A549 treated with CORT108297 at 1 μM for 4 hours (cell line): ENCODE measurements at places on chromosomes 12 and 14. TPM values are rescaled to one million over a fixed set of nuclear protein-coding genes. Genes with fewer than 3 reads are reported as not detected.

Gene SCN8A
- 1.3 to 2.1 TPM (median 1.6 TPM) in 5 replicates for total RNA-seq

Gene POLE2
- total RNA-seq = 11.6 to 14.2 TPM (median 12.7 TPM) in 5 replicates

Gene FBLN5
- total RNA-seq = 2.4 to 3.3 TPM (median 2.8 TPM) in 5 replicates

Gene PTPRB
- 0.54 to 1.2 TPM (median 0.78 TPM) in 5 replicates for total RNA-seq

Gene LTBR
- total RNA-seq = 168 to 231 TPM (median 214 TPM) in 5 replicates

Gene FLRT2
- 3.1 to 4.1 TPM (median 3.3 TPM) in 5 replicates for total RNA-seq

Gene COX8C
- total RNA-seq = not detected in 5 replicates

Gene TEX22
- 0.15 to 0.75 TPM (median 0.53 TPM) in 5 replicates for total RNA-seq
